ENCODE measurements at places on chromosomes 7 and 10.

DNA sequence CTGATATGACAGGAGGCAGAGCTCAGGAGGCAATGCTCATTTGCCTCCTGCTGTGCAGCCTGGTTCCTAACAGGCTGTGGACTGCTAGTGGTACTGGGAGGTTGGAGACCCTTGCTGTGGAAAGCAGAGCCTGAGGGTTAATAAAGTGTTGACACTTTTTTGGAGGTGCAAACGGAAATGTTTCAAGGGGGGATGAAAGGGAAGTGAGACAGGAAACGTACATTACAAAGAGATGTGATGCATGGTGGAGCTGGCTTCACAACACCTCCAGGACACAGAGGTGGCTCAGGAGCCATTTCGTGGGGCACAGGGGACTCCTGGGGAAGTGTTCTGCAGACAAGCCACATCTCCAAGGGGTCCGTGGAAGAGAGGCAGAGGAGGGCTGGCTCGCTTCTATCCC lies 137.6 kb upstream of the SVIL start:
- no peak for DNase-seq

DNA sequence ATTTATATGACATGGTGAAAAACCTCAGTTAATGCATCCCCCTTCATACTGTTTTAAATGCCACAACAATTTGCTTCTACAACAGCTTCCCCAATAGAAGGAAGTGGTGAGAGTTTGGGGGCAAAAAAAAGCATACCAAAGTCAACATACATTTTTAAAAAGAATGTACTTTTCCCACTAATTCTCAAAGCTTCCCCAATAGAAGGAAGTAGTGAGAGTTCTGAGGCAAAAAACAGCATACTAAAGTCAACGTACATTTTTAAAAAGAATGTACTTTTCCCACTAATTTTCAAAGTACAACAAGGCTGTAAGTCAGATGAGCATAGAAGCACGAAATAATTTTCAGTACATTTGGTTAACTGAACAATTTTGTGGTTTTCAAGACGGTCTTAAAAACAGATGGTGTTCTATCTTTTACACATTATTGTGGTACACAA lies 24.0 kb downstream of the WASL start:
- no peak for DNase-seq

DNA sequence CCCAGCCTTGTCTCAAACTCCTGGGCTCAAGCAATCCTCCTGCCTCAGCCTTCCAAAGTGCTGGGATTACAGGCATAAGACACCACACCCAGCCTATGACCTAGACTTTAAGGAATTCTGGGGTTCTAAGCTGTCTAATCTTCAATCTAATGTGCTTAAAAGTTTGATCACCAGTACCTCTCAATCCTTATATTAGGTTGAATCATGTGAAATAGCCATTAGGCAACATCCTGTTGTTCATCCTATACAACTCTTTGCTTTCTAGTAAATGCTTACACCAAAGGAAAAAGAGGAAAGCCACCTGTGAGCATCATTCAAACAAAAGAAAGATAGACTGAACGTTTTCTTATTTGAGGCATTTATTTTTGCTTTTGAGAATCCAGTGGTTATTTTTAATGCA lies 56.0 kb downstream of the ATOH7 start:
- no peak for DNase-seq

- DNase-seq = no peak
These were observed 179.7 kb upstream of the BET1 start for GRCh38 chr7:94183891-94184290.

- no peak for DNase-seq
These were observed 86.9 kb upstream of the KCND2 start for GRCh38 chr7:120185940-120186682.

All from HepG2 (cell line).